Omental fat pad (tissue), 4 donors: ENCODE measurements at places on chromosomes 13 and 19. TPM values are rescaled to one million over a fixed set of nuclear protein-coding genes. Genes with fewer than 3 reads are reported as not detected.

SSC5D gene
- total RNA-seq, result 3.7 TPM

SIAH3 gene
- under 0.01 TPM for total RNA-seq

ACTMAP gene
- total RNA-seq, result 3.2 TPM

TMEM255B gene
- total RNA-seq, result 7.0 TPM

CALR3 gene
- not detected for total RNA-seq

N4BP2L1 gene
- 28.4 TPM for total RNA-seq

TDRD12 gene
- 1.3 TPM for total RNA-seq

RDH8 gene
- not detected for total RNA-seq
